ENCODE measurements at places on chromosomes 4 and X.

DNA sequence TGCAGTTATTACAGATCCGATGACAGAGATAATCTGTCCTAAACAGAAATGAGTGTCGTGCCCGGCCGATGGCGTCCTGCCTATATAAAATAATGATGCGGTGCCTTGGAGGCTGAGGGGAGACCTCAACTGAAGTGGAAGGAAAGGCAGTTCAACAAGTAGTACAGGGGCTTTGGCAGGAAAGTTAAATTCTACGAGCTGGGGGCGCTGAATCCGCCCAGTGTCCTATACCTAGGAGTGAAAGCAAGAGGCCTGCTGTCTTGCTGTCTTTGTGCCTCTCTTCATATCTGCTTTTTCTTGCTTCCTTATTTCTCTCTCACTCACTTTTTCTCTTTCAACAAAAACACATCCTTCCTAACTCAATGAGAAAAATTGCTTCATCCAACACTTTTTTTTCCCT lies 82.2 kb upstream of the PRPS2 start:
- no peak for DNase-seq

DNA sequence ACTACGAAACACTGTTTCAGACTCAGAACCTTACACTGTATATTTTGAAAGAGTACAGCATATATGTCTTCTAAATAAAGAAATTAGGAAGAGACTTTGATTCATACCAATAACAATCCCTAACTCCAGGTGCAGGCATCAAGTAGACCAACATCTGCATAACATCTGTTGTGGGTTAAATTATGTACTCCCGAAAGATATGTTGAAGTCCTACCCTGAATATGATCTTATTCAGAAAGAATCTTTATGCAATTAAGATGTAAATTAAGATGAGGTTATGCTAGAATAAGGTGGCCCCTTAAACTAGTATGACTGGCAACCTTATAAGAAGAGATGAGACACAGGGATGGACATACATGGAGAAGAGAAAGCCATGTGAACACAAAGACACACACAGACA lies 117.9 kb downstream of the INPP4B start:
- no peak for DNase-seq

DNA sequence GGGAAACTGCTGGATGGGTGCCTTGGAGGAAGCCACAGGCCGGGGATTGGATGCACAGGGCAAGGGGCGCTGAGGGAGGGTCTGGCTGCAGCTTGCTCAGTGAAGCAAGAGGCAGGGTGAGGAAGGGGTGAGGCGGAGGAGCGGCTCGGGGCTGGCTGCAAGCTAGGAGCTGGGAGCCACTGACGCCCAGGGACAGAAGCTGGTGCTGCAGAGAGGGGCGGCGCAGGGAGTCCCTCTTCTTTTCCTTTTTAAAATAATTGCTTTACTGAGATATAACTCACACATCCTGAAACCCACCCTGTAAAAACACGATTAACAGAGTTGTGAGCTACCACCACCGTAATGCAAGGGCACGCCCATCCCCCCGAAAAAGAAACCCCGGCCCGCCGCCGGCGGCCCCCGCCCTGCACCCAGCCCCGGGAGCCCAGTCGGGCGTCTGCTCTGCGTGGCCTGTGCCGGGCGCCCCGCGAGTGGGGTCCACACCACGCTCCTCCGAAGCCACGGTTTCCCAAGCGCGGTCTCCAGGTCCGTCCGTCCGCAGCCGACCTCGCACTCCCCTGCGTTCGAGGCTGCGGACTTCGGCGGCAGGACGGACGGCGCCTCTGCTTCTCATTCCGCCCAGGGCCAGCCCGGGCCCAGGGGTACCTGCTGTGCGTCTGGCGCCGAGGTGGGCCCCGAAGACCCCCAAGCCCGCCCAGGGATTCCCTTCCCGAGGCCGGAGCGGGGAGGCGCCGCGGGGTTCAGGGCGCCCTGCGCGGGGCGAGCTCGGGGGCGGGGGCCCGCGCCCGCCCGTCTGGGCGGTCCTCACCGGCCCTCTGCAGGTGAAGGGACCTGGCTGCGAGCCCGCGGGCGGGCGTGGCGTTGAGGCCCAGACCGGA lies 866 bp upstream of the UVSSA start:
- no peak for DNase-seq

GRCh38 chr4:47209833-47210232 lies 178.5 kb downstream of the GABRB1 start:
- DNase-seq: no peak

GRCh38 chr4:148093065-148093464 lies 349.1 kb downstream of the NR3C2 start:
- no peak for DNase-seq

GRCh38 chr4:76892001-76892400 lies 5.9 kb downstream of the SOWAHB start:
- no peak for DNase-seq

GRCh38 chr4:3269991-3270611 lies 21.1 kb downstream of the MSANTD1 start:
- no peak for DNase-seq

DNA sequence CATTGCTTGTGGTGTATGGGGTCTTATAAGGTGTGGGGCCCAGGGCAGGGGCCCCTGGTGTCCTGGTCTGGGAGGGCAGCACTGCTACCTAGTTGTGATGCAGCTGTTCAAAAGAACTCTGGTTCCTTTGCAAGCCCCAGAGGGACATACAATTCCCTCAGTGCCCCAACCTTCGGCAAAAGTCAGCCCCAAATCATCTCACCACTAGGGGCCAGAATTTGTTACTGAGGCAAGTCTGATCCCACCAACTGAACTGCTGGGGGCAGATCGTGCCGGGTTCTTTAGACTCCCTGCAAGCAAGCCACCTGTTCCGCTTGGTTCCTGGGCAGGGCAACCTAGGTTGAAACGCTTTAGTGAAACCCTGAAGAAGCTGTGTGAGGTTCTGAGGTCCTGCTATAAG lies 180.1 kb upstream of the S100G start:
- DNase-seq: no peak

- DNase-seq: no peak
Measured at GRCh38 chr4:80685214-80685613, 345.3 kb upstream of the BMP3 start.

GRCh38 chrX:12076046-12076445 lies 62.2 kb upstream of the FRMPD4 start:
- no peak for DNase-seq

DNA sequence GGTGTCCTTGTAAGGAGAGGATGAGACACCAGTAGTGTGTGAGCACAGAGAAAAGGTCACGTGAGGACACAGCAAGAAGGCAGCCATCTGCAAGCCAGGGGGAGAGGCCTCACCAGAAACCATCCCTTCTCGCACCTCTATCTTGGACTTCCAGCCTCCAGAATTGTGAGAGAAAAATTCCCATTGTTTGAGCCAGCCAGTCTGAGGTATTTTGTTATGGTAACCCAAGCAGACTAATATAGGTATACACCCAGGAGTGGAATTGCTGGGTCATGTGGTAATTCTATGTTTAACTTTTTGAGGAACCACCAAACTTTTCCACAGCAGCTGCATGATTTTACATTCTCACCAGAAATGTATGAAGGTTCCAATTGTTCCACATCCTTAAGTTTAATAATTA lies 25.6 kb downstream of the ZDHHC9 start:
- DNase-seq: no peak

Data from type B pancreatic cell (in vitro differentiated cells).